NCI-H774 (cell line): ENCODE measurements at places on chromosomes 5 and 9.
A peak's percentile ranks its signal among the peaks of the same experiment; 100 is the strongest.

- DNase-seq = peak; percentile 58
These were observed 30.8 kb upstream of the REEP2 start for GRCh38 chr5:138408023-138408422.

DNA sequence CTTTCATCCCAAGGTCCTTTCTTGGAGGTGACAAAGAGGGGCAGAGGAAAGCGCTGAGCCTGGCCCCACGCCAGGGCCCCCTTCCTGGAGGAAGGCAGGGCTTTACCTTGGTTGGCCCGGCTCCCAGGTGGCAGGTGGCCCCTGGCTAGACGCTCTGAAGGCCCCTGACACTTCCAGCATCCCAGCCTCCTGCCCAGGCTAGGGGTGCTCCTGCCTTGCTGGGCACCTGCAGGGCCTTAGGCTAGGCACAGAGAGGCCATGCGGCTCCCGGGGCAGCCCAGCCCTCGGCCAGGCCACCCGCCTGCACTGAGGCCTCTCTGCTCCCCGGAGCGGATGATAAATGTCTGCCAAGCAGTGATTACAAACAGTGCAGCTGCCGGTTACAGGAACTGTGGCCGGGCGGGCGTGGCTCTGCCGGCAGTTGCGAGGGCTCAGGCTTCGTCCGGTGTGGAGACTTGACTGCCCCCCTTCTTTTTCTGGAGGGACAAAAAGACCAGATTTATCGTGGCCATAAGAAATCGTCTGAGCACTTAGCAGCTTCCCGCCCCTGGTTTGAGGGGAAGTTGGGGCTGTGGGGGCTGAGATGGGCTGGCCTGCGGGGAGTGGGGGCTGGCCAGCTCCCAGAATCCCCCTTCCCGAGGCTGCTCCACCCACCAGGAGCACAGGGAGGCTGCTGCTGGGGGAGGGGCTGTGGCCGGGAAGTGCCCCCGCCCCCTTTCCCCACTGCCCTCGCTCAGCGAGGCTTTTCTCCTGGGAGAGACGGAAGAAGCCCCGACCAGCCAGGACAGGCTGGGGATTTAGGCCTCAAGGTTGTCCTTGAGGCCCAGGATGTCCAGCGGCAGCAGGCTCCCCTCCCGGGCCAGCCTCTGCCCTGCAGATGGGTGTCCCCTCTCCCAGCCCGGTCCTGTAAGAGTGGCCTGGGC lies 31.6 kb upstream of the UBAC1 start:
- DNase-seq = peak; percentile 78

- DNase-seq = peak; percentile 50
These were observed 15.4 kb upstream of the NPR2 start for GRCh38 chr9:35776018-35776417.

GRCh38 chr9:101486693-101487442 lies 46.8 kb upstream of the RNF20 start:
- DNase-seq = peak; percentile 69

GRCh38 chr9:10339152-10339551 lies 273.6 kb downstream of the PTPRD start:
- DNase-seq = no peak
